ENCODE measurements at places on chromosomes 4 and X.

DNA sequence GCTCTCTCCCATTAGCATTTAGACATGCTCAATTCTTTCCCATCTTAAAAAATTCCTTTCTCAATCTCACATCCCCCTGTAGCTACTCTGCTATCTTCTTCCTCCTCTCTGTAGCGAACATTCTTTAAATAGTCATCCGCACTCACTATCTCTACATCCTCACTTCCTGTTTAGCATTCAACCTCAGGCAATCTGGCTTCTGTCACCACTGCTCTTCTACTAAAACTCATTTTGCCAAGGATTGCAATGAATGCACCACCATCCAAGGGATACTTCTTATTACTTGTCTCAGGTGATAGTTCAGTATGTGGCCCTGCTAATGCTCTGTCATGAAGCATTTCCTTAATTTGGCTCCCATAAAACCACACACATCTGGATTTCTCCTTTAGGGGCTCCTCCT, 10.9 kb upstream of the TET2 start:
- no peak for DNase-seq

- DNase-seq: no peak
These were observed 795.4 kb upstream of the MAGEB2 start for GRCh38 chrX:29419774-29420553.

DNA sequence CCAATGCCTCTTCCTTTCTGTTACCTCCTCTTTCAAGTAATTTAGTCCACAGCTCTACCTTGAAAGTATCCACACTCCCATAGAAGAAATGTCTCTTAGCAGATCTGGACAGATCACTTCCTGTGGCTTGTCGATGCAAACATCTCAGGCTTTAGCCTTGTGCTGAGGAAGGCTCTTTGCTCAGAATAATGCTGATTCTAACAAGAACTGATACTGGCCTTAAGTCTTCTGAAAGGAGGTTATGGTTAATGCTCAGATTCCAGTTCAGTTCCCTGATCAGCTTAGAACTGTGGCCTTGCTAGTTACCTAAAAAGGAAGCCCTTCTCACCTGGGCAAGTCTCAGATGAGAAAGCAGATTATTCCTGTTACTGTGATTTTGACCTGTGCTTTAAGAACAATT, 230.1 kb upstream of the FAT4 start:
- DNase-seq: no peak

DNA sequence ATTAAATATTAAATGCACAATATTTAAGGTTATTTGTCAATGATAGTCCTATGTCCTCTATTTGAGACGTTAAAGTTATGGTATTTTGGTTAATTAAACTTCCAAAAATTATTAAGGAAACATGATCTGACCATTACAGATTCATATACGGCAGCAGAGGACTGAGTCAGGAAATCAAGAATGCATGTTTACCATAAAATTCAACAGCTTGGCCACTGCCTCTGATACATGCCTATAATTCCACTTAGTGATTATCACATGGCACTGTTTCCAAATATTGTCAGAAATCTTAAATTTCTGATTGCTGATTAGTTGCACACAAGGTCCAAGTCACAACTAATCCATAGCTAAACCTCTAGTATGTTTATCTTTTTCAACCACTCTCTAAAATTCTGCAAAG, 232.2 kb upstream of the UGT8 start:
- DNase-seq: no peak

- no peak for DNase-seq
These were observed 39.3 kb downstream of the EVC start for GRCh38 chr4:5750052-5750945.

GRCh38 chr4:47465004-47465403, 1.5 kb upstream of the COMMD8 start:
- no peak for DNase-seq

DNA sequence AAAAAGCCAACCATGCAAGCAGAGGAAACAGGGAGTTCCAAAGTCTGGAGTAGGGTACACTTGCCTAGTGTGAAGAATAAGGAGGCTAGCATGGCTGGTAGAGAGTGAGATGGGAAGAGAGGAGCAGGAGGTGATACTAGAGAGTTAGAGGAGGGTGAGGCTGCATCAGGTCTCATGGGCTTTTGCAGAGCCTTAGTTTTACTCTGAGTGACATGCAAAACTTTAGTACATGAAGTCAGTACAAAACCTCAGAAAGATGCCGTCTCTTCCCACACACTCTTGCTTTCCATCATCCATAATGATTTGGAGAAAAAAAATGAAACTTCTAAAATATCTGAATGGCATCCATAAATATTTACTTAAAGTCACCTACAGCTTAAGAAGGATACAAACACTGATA, 5.0 kb downstream of the OPRPN start:
- no peak for DNase-seq

DNA sequence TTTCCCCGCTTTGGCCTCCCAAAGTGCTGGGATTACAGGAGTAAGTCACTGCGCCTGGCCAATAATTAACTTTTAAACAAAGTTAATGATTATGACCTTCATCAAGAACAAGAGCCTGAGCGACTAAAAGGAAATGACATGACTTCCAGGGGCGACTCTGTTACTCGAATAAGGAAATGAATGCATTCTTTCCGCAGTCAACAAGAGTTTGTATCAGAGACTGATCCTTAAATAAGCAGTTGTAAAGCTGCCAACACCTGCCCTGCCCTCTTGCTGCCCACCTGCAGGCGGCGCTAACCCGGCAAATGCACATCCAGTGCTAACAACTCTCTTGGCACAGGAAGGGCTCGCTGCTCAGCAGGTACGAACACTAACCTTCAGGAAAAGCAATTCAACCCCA, 27.3 kb downstream of the WDR1 start:
- DNase-seq: no peak
